ENCODE measurements at places on chromosomes 1 and 21. TPM values are rescaled to one million over a fixed set of nuclear protein-coding genes. Genes with fewer than 3 reads are reported as not detected.

Gene LDLRAD1
- total RNA-seq = not detected

Gene NPL
- total RNA-seq = 6.1 TPM

DNA sequence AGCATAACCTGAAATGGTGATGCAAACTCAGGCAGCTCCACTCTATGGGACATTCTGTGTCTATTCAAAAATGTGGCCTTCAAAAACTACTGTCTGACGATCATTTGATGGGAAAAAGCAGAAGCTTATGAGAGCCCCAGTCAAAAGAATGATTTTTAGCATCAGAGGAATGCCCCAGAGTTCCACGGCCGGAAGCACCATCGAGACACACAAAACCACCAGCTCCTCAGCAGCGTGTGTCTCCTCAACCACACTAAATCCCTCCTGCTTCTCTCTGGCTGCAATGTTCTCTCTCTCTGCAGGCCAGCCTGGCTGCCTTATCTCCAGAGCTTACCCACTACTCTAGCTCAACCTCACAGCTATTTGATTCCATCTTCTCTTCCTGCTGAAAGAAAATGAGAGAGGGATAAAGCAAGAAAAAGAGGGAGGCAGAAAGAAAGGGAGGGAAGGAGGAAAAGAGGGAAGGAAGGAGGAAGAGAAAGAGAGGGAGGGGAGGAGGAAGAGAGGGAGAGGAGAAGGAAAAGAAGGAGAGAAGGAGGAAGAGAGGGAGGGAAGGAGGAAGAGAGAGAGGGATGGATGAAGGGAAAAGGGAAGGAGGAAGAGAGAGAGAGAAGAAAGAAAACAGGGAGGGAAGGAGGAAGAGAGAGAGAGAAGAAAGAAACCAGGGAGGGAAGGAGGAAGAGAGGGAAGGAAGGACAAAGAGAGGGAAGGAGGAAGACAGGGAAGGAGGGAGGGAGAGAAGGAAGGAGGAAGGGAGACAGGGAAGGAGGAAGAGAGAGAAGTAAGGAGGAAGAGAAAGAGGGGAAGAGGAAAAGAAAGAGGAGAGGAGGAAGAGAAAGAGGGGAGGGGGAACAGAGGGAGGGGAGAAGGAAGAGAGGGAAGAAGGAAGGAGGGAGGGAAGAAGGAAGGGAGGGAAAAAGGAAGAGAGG, 33.5 kb upstream of the LAPTM5 start:
- DNase-seq = no peak

Gene NBPF4
- total RNA-seq = not detected

Gene KCNJ15
- total RNA-seq = 0.46 TPM

Gene TGFBR3
- total RNA-seq = 36.3 TPM

GRCh38 chr1:61083013-61083806, 849 bp downstream of the NFIA start:
- peak; percentile 65 for DNase-seq

GRCh38 chr21:27425172-27425571, 458.3 kb upstream of the ADAMTS5 start:
- DNase-seq = no peak

- DNase-seq = no peak
These were observed 243.5 kb downstream of the TGFB2 start for GRCh38 chr1:218588540-218589172.

DNA sequence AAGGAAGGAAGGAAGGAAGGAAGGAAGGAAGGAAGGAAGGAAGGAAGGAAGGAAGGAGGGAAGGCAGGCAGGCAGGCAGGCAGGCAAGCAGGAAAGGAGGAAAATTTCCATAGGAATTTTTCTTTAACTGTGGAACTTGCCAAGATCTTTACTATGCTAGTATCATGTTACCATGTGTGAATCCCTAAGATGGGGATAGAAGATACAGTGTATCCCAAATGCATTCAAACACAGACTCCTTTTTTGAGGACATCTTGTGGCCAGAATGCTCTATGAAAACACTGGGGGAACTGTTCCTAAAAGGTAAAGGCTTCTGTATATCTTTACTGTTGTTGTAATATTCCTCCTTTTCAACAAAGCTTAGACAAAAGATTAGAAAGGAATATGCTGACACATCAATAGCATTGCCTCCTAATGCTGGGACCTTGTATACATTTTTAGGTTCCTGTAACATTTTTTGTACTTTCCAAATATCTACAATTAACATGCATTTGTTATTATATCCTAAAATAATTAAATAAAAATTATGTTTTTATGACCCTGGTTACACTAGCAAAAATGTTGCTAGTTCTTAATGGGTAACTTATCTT, 20.6 kb downstream of the CCDC190 start:
- no peak for DNase-seq

Gene UBE2J2
- 40.0 TPM for total RNA-seq

DNA sequence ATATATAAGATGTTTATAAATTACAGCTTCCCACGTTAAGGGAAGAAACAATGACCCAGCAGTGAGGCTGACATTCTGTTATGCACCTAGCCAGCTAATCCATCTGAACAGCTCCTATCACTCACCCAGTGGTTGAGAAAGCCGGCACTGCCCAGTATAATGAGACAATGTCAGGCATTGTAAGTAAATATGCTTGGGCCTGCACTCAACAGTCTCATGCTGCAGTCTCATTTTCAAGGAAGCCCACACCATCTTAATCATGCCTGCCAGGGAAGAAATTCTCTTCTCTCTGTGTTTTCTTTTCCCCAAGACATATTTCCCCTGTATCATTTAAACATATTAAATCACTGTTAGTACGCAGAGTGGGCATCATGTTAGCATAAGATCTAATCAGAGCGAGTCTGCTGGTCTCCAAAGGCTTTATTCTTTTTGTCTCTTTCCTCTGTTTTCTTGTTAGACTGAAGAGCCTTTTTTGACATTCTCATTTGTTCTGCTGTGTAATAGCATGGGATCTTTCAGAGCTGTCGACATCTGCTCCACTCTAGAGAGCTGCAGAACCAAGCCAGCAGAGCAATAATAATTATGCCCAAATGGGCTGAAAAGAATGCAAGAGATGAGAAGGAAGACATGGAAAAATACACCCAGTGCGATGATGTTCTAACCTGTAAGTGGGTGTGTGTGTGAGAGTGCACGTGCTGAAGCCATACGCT, 67.6 kb upstream of the SLC22A15 start:
- no peak for DNase-seq

DNA sequence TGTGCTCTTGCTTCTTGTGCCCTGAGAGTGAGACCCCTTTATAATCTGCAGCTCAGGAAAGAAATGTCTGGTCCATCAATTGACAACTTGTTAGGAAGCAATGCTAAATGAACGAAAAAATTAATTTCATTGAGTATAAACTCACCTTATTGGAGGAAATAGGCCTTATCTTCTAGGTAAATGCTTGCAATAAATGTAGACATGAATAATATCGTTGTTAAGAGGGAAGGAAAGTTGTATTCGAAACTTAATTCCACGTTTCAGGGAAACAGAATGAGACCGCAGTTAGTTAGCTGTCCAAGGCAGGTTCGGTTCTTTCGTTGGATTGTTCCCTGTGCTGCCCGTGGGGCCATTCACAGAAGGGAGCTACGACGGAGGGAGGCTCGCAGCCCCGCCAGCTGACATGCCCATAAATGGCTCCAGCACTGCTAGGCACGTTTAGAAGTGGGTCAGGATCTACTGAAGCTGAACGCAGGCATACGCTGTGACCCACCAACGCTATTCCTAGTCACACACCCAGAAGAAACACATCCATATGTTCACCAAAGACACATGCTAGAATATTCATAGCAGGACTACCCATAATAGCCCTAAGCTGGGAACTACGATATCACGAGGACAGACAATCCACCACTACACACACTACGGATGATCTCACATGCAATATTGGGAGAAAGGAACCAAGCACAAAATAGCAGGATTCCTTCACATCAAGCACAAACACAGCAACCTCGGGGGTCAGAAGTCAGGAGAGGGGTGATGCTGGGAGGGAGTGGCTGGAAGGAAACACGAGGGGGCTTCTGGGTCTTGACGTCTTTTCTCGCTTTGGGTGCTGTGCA, 56.2 kb upstream of the LBR start:
- no peak for DNase-seq

- DNase-seq = no peak
These were observed 19.5 kb downstream of the FBLIM1 start for GRCh38 chr1:15777909-15778707.

- DNase-seq = no peak
These were observed 142.4 kb downstream of the AK5 start for GRCh38 chr1:77424236-77424635.

- DNase-seq = no peak
These were observed 9.0 kb downstream of the TMEM269 start for GRCh38 chr1:42793824-42794223.

DNA sequence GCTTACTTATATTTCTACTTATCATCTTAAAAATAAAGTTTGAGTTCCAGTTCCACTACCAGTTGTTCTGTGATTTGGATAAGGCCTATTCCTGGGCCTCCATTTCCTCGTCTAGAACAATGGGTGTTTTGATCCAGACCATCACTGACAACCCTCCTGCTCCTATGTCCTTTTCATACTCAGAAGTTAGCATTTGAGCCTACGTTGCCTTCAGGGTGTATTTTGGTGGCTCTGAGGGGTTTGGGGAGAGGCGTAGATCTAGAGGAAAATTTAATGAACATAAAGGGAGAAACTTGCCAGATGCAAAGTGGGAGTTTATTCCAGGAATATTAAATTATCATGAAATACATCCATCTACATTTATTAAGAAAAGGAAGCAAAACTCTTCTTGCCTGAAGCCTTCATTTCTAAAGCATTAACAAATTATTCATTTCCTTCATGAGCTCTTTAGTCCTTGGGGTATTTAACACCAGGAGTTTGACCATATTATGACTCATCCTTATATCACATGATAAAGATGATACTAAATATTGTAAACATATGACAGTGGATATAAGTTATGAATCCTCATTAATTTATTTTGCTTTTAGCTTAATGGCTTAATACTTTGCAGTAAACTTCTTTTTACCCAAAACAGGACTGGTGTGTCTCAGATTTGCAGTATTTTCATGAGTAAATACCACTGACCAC, 47.2 kb upstream of the SYT14 start:
- no peak for DNase-seq

DNA sequence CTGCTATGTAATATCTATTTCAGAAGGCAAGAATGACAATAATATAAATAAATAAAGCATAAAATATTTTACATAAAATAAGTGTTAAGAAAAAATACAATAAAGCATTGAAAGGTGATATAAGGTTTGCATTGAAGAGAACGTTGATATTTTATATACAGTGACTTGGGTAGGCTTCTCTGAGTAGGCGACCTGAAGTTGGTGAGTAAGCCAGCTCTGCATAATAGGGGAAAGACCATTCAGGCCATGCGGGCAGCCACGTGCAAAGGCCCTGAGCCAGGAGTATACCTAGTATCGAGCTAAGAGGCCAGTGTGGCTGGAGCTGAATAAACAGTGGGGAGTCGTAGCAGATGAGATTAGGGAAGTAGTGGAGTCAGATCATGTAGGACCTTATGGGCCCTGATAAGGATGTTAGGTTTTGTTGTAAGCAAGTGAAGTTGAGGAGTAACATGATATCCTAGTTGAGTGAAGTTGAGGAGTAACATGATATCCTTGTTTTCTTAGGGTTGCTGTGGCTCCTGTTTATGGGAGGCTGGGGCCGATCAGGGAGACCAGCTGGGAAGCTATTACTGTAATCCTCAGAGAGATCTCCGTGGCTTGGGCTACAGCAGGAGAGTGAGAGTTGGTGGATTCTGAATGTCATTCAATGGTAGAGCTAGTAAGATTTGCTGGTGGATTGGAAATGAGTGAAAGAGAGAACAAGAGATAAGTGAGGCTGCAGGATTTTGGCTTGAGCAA, 22.0 kb downstream of the KCNK1 start:
- DNase-seq = no peak

- DNase-seq = no peak
These were observed 24.3 kb upstream of the APP start for GRCh38 chr21:26194811-26195251.

Data from Right ventricle myocardium inferior (tissue), 1 donor.